ENCODE measurements at places on chromosomes 2 and 18.
A peak's percentile ranks its signal among the peaks of the same experiment; 100 is the strongest.

DNA sequence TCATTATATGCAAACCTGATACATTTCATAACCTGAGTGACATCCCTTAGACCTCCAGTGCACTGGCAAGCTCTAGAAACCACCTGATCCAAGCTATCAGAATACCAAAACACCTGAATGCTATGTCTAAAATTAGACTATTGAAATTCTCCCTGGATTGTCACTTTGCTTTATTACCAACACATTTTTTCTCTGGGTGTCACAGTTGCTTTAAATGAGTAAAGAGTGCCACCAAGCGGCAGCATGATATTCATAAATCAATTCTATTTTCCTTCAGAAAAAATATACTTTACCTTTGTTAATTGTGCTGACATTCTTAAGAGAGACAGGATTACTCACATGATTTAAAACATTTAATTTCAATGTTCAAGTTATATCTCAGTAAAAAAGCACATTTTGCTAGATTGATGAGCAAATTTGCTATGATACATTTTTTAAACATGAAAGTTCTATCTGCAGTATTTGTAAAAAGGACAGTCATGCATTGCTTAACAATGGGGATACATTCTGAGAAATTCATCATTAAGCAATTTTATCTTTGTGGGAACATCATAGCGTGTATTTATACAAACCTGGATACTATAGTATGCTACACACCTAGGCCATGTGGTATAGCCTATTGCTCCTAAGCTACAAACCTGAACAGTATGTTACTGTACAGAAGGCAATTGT lies 338.4 kb upstream of the SLC39A10 start:
- peak; percentile 70 for DNase-seq

DNA sequence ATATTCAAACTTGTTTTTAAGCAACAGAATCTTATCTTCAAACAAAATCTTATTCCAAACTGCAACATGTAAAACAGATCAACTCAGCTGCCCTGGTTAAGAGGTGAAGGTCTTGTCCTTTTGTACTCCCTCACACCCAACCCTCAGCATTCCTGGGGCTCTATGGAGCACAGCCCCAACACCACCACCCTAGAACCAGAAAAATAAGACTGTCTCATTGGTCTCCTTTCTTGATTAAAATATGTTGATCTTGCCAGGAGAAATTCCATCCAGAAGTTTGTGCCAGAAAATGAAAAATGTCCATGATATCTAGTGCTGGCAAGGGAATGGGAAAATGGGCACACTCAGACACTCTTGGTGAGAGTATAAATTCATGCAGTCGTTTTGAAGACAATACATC lies 62.1 kb upstream of the TMEM17 start:
- no peak for DNase-seq

DNA sequence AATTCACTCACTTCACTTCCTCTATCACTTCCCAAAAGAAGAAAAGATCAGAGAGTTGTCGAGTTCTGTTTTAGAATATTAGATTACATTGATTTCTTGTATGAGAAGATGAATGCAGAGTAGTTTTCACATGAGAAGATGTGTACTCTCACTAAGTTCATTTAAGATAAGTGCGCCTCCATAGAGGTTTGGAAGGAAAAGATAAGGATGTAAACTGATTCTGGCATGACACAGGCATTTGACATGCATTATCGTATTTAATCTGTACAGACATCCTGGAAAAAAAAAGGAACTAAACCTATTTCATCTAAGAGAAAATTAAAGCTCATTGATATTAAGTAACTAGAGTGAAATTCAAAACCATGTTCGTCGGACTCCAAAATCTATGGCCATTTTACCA lies 152.2 kb upstream of the CRIM1 start:
- DNase-seq, result no peak

GRCh38 chr18:37457753-37458152 lies 107.8 kb downstream of the CELF4 start:
- no peak for DNase-seq

DNA sequence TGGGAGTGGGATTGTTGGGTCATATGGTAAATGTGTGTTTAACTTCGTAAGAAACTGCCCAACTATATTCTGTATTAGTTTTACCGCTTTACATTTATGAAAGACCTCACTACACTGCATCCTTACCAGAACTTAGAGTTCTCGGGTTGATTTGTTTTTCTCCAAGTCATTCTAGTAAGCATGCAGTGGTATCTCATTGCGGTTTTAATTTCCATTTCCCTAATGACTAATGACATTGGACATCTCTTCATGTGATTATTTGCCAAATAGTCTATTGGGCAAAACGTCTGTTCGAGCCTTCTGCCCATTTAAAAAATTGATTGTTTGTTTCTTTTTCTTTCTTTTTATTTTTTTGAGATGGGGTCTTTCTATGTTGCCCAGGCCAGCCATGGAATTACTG lies 6.8 kb downstream of the FBLN7 start:
- DNase-seq, result no peak

- no peak for DNase-seq
Observed at GRCh38 chr18:26134107-26134506, 438 bp downstream of the PSMA8 start.

- no peak for DNase-seq
Observed at GRCh38 chr18:1505856-1506255, 601.2 kb downstream of the ADCYAP1 start.

DNA sequence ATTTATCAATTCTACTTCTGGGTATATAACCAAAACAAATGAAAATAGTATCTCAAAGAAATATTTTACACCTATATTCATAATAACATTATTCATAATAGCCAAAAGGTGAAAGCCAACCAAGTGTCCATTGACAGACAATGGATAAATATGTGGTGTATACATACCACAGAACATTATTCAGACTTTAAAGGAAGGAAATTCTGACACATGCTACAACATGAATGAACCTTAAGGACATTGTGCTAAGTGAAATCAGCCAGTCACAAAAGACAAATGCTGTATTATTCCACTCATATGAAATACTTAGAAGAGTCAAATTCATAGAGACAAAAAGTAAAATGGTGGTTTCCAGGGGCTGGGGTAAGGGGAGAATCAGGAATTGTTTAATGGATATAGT lies 370.5 kb upstream of the CHAC2 start:
- DNase-seq, result no peak

GRCh38 chr2:126344493-126344892 lies 311.5 kb upstream of the GYPC start:
- no peak for DNase-seq

DNA sequence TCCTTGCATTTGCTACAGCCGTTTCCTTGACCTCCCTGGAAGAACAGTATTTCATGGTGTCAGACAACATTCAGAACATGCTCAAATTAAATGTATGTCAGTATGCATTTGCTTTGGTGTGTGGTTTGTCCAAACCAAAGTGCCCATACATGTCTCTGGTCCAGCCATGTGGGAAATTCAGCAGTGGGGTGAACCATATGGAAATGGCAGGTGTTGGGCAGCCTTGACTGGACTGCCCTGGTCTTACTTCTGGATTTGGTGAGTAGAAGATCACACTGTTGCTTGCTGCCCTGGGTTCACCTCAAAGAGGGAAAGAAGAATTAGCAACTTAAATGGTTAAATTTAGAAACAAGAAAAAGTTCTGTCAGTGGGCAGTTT lies 84.5 kb downstream of the MSH2 start:
- no peak for DNase-seq

GRCh38 chr2:69330781-69331180 lies 56.2 kb downstream of the GFPT1 start:
- DNase-seq, result no peak

DNA sequence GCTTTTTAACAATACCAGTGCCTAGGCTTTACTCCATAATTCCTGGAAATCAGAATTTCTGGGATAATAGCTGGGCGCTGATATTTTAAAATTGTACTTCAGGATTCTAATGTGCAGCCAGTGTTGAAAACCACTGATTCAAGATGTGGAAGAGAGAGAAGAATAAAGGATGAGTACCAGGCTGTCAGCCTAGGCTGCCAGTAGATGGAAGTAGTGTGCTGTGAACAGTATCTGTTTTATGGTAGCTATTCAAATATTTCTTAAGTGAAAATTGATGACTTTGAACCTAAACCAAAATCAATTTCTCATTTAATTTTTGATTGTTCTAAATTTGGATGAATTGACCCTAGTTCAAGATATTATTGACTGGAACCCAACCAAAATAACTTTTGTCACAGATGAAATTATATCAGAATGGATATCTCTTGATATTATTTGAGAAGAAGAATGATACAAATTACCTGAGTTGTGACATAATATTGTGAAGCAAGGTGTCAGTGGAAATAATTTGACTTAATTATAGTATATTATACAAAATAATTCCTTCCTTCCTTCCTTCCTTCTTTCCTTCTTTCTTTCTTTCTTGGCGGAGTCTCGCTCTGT lies 88.0 kb downstream of the COMMD1 start:
- no peak for DNase-seq

- no peak for DNase-seq
Observed at GRCh38 chr2:23617167-23617810, 232.3 kb downstream of the KLHL29 start.

GRCh38 chr2:203811491-203812221 lies 55.9 kb upstream of the CTLA4 start:
- no peak for DNase-seq

DNA sequence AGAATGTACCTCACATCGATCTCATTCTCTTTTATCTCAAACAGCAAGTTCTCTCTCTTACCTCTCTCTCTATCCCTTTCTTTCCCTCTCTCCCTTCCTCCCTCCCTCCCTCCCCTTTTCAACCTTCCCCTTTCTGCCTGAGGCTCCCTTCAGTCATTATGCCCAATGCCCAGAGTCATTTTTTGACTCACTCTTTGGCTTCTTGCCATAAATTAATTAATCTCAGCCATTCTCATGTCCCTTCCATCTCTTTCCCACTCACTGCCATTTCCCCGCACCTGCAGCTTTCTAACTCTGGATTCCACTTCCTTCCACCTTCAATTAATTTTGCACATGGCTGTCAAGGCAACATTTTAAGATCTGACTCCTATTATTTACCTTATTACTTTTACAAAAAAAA lies 60.1 kb downstream of the EVA1A start:
- DNase-seq, result peak; percentile 83

GRCh38 chr2:25341011-25341727 lies 556 bp downstream of the DNMT3A start:
- DNase-seq, result peak; percentile 5

DNA sequence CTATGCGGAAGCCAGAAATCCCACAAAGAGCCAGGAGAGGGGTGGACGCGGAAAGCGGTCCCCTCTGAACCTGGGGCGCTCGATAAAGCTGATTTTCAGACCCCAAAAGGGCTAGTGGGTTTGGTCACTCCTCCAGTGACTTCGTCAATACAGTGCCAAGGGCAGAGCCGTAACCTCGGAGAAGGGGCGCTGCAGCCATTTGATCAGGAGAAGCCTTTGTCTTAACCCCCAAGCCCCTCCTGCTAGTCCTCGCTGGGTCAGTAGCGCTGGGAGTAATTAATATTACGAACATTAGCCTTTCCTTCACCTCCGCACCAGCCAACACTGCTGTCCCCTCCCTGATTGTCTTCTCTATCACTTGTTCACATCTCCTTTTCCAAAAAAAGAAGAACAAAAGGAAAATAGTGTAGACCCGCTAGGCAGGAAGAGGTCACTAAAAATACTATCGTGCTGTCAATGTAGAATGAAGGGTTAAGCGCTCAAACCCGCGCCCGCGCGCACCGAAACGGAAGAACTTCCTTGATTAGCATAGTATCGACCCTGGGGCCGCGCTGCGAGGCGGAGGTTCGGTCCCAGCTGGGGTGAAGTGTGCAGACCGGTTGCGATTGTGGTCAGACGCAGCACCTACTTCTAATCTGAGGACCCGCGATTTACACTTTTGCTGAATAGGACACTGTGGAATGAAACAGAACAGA lies 63.2 kb upstream of the MAPRE2 start:
- peak; percentile 13 for DNase-seq

- peak; percentile 89 for DNase-seq
Observed at GRCh38 chr2:153871231-153872221, at the start of gene GALNT13. Gene GALNT13 (plus strand): TSS chr2:153871922.

- DNase-seq, result no peak
Observed at GRCh38 chr2:174449033-174449432, 37.8 kb downstream of the GPR155 start.

- no peak for DNase-seq
Observed at GRCh38 chr2:54092940-54093339, 22.5 kb upstream of the ACYP2 start.

GRCh38 chr2:30932870-30933269 lies 125.6 kb upstream of the CAPN13 start:
- no peak for DNase-seq

- DNase-seq, result no peak
Observed at GRCh38 chr18:27478459-27478858, 293.4 kb upstream of the CHST9 start.

DNA sequence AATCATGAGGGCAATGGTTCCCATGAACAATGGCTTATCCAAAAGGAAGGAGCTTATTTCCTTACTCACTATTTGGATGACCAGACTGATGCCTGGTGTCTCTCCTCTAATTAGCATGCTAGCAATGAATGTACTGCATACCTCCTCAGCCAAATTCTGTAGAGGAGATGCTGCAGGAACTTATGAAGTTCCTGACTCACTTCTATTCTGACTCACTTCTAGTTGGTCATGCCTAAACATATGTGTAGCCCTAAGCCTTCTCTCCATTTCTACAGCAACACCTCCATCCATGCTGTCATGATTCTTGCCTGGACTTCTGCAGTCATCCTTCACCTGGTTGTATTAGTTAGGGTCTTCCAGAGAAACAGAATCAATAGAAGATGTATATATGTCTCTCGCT lies 59.9 kb upstream of the MRPS9 start:
- no peak for DNase-seq

GRCh38 chr18:76697441-76697901 lies 124.9 kb upstream of the ZNF236 start:
- DNase-seq, result no peak

DNA sequence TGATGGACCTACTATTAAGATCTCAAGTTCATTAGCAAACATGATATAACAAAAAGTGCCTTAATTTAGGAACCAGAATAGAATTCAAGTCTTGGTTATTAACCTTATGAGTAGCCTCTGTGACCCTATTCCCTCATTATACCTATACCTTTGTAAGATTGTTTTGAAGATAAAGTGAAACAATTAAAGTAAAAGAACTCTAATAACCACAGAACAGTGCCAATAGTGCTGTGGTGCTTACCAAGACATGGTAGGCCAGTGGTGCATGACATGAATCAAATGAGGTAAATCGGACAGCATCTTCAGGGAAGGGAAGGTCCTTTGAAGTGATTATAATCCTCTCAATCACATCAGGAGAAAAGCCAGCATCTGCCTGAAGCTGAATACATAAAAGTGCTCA lies 36.4 kb downstream of the METTL4 start:
- no peak for DNase-seq

- DNase-seq, result no peak
Observed at GRCh38 chr2:174697255-174697654, 67.0 kb downstream of the CHRNA1 start.

GRCh38 chr2:222797261-222797660 lies 63.6 kb upstream of the ACSL3 start:
- no peak for DNase-seq

GRCh38 chr18:321865-322467 lies 54.1 kb upstream of the THOC1 start:
- no peak for DNase-seq

- no peak for DNase-seq
Observed at GRCh38 chr2:172775319-172775718, 39.7 kb downstream of the RAPGEF4 start.
